ENCODE measurements at places on chromosomes 12 and 14.

DNA sequence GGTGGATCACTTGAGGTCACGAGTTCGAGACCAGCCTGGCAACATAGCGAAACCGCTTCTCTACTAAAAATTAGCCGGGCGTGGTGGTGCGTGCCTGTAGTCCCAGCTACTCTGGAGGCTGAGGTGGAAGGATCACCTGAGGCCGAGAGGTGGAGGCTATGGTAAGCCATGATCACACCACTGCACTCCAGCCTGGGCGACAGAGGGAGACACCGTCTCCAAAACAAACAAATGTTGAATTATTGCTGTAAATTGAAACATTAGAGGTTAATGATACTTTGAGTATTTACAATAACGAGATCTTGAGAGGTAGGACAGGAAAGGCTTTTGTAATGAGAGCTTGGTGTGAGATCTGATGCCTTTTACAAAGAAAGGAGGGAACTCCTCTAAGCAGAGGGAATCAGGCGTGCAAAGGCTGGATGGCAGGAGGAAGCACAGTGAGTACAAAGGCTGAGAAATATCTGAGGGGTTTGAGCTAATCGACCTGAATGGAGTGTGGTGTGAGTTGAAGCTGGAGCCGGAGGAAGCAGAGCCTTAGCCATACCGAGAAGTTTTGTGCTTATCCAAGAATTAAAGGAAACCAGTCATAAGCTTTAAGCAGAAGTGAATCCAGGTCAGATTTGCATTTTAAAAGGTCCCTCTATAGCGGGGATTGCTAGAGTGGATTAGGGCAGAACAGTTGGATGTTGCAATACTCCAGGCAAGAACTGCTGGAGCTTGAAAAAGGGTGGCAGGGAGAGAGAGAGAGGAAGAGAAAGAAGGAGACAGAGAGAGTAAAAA is 1.1 kb downstream of the RHNO1 start:
- no peak for DNase-seq

- no peak for DNase-seq
Measured at GRCh38 chr12:65840793-65841670, 16.7 kb downstream of the HMGA2 start.

GRCh38 chr12:56282030-56282429 is 15.3 kb downstream of the COQ10A start:
- DNase-seq, result no peak

GRCh38 chr14:38187528-38187927 is 20.2 kb upstream of the SSTR1 start:
- no peak for DNase-seq

- DNase-seq, result no peak
Measured at GRCh38 chr14:50855558-50855957, 16.3 kb upstream of the ABHD12B start.

DNA sequence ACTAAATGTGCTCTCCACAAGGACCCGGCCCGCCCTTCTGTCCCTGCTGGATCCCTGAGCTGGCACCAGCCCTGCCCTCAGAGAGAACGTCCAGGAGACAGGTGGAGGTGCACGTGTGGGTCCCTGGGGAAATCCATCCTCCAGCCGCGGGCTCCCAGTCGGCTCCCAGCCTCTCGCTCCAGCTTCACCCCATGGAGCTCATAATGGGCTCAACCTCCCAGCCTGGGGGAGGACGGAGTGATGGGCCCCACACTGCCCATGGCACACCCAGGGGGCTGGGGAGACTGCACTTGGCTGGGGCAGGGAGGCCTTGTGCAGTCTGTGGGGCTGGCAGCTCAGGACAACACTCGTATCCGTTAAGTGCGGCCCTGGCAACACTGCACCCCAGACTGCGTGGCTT is 250.5 kb downstream of the TMEM121 start:
- no peak for DNase-seq

- no peak for DNase-seq
Measured at GRCh38 chr14:93564918-93565317, 134.2 kb downstream of the UNC79 start.

DNA sequence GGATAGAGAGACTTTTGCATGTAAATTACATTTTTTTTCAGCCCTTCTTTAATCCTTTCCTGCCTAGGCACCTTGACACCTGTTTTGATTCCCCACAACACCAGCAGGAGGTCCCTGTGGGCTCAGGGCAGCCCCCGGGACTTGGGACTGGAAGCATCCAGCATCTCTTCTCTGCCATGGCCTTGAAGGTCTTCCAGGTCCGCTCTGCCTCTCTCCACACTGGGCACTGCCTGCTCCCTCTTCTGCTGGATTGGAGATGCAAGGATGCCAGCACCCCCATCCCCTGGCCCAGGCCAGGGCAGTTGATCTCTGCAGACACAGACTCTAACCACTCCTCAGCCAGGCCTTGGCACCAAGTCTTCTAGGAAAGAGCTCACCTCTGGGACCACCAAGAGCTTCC is 134.5 kb upstream of the C14orf180 start:
- no peak for DNase-seq

GRCh38 chr14:80315681-80316080 is 104.4 kb upstream of the DIO2 start:
- DNase-seq, result no peak

DNA sequence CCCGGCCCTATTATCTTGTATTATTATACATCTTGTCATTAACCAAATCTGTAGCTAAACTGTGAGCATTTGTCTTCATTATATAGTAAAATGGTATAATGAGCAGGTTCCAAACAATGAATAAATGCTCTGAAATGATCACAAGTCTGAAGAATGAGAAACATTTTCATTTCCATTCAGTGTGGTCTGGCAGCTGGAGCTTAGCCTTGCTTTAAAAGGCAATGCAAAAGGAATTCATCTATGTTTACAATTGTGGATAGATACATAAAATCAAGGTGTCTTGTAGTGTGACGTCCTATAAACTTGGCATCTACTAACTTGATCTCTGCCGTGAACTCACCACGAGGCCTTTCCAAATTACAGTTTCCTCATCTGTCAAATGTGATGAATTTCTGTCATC is 168.3 kb downstream of the RMST start:
- DNase-seq, result no peak

GRCh38 chr12:580813-581212 is 82.4 kb downstream of the NINJ2 start:
- DNase-seq, result no peak

DNA sequence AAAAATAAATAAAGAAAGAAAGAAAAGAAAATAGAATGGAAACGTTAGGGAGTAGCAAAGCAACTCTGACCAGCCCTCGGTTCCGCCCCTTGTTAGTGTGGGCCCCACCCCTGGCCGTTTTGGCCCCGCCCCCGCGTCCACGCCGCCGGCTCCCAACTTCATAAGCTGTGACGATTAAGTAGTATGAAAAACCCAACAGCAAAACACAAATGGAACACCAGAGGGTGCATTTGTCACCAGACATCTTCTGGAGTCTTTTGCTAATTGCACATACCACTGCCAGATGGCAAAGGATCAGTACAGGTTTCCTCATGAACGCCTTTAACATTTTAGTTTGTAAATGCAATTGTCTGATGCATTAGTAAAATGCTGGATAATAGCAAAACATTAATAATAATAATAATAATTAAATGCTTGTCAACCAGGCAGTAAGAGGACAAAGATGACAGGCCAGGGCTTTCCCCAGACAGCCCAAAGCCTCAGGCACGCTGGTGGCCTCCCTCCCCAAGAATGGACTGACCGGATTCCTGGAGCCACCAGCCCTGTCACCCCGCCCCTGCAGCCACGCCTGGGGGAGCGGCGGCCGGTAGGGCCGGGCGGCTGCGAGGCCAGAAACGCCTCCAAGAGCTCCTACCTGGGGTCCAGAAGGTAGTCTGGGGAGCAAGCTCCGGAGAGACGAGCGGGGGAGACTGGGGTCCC is 23.6 kb downstream of the HSP90AA1 start:
- peak; percentile 86 for DNase-seq

DNA sequence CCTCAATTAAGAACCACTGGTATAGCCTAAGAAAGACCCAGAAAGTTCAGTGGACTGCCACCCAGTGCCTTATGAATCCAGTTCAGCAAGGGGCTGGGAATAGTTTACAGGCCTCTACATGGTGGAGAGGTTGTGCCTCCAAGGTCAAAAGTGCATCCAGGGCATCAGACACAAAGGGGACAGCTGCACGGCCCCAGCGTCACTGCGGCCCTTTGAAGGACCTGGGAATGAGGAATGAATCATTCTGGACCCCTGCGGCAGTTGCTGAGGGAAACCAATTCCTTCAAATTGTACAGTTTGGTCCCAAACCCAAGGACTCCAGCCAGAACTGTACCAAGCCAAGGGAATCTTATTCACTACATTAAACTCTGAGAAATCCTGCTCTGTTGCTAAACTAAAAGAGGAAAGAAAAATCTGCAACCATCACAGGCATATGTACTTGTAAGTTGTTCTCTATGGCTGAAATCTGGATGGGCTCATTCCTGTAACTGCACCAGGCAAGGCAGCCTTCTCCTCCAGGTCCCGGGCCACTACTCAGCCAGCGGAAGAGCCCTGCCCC is 10.9 kb upstream of the NGB start:
- no peak for DNase-seq

- no peak for DNase-seq
Measured at GRCh38 chr12:28948685-28949084, 200.4 kb upstream of the FAR2 start.

DNA sequence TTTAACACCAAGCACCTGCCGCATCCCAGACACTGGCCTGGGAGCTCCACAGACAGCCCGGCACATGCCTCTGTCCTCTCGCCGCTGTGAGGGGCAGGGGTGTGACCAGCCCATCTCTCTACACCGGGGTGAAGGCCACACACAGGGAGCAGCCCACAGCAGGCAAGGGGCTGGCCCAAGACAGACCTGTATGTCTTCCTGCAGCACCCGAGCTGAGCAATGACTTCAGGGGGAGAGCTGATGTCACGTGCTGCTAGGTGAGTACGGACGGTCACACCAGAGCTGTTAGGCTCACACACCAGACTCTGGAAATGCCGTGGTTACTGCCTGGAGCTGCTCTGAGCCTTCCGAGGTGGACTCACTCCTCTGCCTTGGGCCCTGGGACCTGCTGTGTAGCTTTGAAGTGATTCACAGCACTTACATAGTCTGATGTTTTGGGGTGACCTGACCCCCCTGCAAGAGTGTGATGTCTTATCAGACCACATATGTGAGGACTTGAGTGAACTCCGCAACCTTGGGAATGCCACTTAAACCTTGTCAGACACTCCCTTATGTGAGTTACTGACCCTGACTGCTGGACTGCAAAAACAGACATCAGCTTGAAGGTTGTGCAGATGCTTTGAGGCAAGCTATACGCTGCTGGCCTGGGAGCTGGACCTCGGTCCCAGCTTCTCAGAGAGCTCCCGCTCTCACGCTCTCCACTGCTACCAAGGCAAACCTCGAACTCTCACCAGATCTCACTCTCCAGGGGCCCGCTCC is 1.8 kb downstream of the XRCC3 start:
- no peak for DNase-seq

- peak; percentile 72 for DNase-seq
Measured at GRCh38 chr12:112381406-112381882, 787 bp downstream of the HECTD4 start.

- no peak for DNase-seq
Measured at GRCh38 chr12:60106214-60106613, 510.4 kb downstream of the SLC16A7 start.

GRCh38 chr14:20583908-20584307 is 3.9 kb downstream of the RNASE11 start:
- no peak for DNase-seq

DNA sequence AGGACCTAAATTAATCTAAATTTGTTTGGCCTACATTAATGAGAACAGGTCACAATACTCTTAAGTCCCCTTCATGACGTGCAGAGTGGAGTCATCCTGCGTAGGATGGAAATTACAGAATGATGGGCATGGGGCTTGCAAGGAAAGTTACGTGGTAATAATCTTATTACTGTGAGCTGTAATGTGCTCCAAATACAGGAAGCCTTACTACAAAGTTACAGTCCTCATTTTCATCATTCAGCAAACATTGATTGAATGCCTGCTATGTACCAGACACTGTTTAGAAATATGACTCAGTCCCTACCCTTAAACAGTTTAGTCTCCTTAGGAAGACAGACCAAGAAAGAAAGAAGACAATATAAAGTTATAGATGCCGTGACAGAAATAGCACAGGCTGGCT is 9.4 kb downstream of the HIGD1C start:
- no peak for DNase-seq

DNA sequence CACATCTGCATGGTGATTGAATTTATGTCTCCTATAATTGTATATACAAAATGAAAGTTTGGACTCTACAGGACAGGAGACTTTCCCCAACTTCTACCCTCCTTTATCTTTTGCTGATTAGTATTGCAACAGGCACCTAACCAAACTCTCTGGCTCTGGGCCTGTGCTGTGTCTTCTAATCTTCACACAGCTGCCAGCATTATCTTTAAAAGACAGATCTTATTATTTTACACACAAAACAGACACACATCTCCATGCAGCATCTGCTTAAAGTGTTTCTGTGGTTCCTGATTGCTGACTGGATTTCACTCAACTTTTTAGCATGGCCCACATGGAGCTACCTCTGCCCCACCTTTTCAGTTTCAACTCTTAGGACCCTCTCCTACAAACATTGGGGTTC is 154.9 kb upstream of the PELI2 start:
- DNase-seq, result no peak

GRCh38 chr14:101716956-101717662 is 44.4 kb upstream of the PPP2R5C start:
- DNase-seq, result peak; percentile 12

- DNase-seq, result no peak
Measured at GRCh38 chr14:79204591-79204990, 1006.7 kb downstream of the DIO2 start.

DNA sequence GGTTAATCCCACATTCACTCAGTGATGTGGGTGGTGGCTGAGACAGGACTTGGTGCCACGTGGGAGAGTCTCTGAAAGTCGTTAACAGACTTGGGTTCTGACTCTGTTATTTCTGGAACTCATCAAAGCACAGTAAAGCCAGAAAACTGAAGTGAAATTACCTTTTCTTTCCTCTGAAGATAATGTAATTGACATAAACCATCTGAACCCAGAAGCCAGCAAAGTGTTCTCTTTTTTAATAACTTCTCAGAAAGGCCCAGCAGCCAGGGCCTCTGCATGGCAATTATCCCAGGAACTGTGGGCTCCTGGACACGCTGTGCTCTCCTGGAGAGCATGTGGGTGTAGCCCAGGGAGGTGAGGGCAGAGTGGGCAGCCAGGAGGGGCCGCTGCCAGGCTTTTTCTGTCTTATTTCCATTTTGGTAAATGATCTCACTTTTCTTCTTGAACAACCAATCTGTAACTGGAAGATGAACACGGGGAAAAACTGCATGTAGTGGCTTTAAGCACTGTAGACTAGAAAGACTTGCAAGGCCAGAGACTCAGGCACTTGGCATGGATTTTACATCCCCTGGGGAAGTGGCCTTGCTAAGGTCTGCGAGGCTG is 444.1 kb upstream of the TMEM132C start:
- no peak for DNase-seq

GRCh38 chr12:103442822-103443221 is 52.9 kb downstream of the C12orf42 start:
- DNase-seq, result no peak

- peak; percentile 58 for DNase-seq
Measured at GRCh38 chr14:57981817-57982560, 116.1 kb upstream of the SLC35F4 start.

- no peak for DNase-seq
Measured at GRCh38 chr14:93914278-93914677, 12.9 kb upstream of the FAM181A start.

GRCh38 chr14:104422837-104423681 is 156.5 kb upstream of the C14orf180 start:
- DNase-seq, result no peak

GRCh38 chr14:44151130-44151820 is 355.8 kb downstream of the FSCB start:
- DNase-seq, result no peak

GRCh38 chr12:49536526-49537071 is 2.2 kb upstream of the KCNH3 start:
- DNase-seq, result no peak

Data from RPMI8226 (cell line).